ENCODE measurements at places on chromosomes 4 and X.

GRCh38 chr4:3709846-3710441 is 56.2 kb upstream of the ADRA2C start:
- no peak for DNase-seq

GRCh38 chr4:99710681-99711345 is 53.2 kb upstream of the C4orf54 start:
- no peak for DNase-seq

- no peak for DNase-seq
These were observed 520.5 kb downstream of the PPARGC1A start for GRCh38 chr4:23369331-23369730.

DNA sequence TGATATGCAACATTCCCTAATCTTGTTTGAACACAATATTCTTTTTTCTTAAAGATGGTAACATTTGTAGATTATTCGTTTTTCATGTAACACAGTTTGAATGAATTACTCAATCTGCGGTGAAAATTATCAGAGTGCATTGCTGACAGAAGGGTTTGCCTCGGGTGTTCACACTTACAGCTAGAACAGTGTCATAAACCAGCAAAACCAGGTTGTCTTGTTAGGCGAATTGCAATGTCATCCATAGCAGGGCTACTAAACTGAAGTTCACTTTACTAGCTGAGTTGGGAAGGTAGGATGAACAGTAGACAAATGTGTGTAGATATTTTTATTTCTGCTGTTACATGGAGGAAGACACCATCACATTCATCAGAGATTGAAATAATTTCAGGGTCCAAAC is 98.9 kb downstream of the SLC39A8 start:
- no peak for DNase-seq

DNA sequence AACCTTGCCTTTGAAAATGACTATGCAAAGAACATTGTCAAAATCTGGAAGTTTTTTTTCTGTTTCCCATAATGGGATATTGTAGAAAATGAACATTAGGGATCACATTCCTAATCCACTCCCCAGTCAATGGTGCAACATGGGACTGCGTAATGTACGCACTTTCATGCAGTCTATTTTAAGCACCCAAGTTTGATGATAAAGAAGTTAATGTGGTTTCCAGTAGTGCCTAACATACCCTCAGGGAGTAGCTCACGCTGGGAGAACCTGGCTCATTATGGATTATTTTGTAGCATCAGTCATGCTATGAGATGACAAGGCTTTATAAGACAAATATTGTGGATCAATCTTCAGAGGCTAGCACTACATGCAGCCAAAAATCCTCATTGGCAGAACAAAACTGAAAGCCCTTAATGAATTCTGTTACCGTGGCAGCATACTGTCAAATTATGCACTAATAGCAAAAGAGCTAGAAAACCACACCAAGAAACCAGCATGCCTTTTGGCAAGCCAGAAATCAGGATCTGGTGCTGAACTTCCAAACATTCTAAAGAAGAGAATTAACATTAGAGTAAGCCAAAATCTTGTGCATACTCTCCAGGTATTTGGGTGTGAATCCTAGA is 1392.8 kb upstream of the TENM3 start:
- no peak for DNase-seq

GRCh38 chr4:38320833-38321232 is 343.2 kb upstream of the KLF3 start:
- no peak for DNase-seq

DNA sequence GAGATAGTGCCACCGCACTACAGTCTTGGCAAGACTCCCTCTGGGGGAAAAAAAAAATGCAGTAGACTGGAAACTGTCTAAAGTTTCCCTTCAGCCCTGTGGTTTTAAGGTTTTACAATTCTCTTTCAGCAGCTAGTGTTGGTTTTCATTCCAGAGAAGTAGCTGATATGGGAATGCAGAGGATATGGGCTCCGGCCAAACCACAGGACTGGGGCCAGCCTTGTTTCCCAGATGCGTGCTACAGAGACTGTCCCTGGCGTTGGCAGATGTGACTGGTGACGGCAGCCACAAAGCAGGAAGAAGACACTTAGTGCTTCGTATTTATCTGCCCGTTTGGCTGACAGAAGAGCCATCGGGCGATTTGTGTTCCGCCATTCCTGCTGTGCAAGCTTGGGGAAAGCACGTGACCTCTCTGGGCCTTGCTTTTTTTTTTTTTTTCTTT is 43.2 kb downstream of the ZBTB49 start:
- DNase-seq, result no peak

- no peak for DNase-seq
These were observed 11.7 kb downstream of the PITX2 start for GRCh38 chr4:110610940-110611831.

- no peak for DNase-seq
These were observed 43.7 kb downstream of the NLGN4X start for GRCh38 chrX:6184900-6185515.

DNA sequence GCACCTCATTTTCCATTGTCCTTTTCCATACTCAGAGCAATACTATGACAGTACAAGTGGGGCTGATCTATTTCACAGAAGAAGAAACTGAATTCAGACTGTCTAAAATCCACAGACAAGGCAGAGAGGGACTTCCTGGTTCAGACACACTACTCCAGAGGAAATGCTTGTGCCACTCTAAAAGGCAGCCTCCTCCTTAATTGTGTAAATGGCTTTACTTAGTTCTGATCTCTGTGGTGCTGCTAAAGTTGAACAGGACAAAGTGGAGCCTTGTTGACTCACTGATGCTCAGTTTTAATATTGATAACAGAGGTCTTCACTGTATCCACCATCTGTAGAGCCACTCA is 122.4 kb downstream of the KIT start:
- no peak for DNase-seq

DNA sequence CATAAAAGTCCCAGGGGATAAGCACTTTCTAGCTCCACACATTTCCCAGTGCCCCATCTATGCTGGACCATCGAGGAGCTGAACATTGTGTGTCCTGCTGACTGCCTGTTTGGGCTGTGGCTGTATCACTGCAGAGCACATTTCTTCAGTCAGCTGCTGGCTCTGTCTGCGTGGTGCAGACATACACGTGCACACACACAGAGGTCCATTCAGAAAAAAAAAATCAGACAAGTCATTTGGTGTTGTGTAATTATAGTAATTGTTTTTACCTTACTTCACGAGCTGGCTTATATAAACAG is 1.1 kb upstream of the PDLIM3 start:
- DNase-seq, result peak; percentile 84

- no peak for DNase-seq
These were observed 32.4 kb downstream of the SAT1 start for GRCh38 chrX:23815376-23815775.

GRCh38 chrX:146602246-146602645 is 207.3 kb upstream of the CXorf51B start:
- DNase-seq, result no peak

DNA sequence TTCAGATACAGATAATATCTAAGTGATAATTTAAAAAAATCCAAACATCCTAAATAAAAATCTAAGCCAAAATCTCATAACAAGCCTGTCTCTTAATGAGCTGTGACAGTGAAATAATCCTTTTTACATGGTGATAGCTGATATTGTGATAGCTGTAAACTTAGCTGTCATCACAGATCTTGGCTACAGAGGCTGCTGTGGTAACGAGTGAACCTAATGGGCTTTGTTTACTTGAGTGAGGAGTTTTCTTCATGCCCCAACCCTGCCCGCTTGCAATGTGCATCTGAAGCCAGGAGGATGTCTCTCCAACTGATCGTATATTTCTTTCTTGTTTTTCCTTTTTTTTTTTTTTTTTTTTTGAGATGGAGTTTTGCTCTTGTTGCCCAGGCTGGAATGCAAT is 41.5 kb upstream of the YTHDC1 start:
- no peak for DNase-seq

- DNase-seq, result no peak
These were observed 66.1 kb upstream of the EFNB1 start for GRCh38 chrX:68762766-68763165.

GRCh38 chr4:98630737-98631454 is 27.5 kb downstream of the TSPAN5 start:
- no peak for DNase-seq

DNA sequence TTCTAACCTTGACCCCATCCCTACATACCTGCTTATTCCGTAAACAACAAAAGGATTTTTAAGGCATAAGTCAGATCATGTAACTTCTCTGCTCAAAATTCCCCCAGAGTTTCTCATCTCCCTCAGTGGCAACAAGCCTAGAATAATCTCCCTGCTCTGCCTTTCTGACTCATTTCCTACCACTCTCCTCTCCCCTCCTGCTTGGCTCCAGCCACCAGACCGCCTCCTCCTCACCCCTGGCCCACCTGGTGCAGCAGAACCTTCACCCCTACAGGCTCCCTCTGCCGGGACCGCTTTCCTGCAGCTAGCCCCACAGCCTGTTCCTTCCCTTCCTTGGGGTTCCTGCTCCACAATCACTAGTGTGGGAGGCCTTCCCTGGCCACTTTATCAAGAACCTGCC is 32.1 kb downstream of the TSPAN5 start:
- DNase-seq, result no peak

DNA sequence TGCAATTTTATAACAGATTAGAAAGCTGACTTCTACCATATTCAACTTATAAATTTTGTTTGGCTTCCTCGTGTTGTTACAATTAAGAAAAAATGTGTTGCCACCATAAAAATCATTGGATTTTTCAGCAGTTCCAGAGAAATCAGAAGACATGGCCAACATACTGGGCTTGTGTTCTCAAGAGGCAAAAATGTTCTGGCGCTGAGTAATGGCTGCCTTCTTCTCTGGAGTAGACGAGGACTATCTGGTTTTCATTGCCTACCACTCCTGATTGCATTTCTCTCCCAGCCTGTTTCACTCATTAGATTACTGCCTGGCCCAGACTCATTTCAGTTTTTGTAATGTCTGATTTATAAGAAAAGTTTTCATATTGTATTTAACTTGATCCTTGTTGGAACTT is 122.3 kb downstream of the ARHGAP10 start:
- no peak for DNase-seq

DNA sequence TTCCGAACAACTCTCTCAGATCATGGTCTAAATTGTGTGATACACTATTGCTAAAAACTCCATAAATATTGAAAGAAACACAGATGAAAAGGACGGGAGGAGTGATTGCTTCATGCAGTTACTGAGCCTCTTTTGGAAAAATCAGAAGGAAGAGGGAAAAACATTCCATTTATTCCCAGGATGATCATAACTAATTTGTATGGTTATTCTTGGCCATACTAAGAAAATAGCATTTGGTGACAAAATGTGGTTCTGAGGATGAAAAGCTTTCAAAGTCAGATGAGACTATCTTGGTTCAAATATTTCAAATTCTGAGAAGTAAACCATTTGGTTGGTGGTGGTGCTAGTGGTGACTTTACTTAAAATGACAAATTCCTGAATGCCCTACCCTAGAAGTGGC is 305.4 kb upstream of the LDB2 start:
- DNase-seq, result no peak

- DNase-seq, result no peak
These were observed 292.4 kb downstream of the PPP1R2C start for GRCh38 chrX:42485601-42486000.

GRCh38 chrX:102714994-102715393 is 2.7 kb downstream of the GPRASP2 start:
- DNase-seq, result no peak

DNA sequence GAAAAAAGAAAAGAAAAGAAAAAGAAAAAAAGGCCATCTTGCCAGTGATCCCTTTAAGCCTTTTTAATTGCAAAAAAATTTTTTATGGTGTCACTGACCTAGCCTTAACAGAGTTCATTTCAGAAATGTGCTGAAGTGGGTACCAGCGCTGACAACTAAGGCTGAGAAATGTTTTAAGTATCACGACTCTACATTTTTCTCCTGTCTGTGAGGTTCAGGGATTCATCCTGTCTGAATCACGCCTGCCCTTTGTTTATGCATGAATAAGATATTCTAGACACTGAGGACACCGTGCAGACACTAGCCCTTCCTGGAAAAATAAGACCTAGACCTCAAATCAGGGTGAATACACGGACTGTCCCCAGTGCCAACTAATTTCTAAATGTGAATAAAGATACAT is 154.4 kb upstream of the NOCT start:
- no peak for DNase-seq

- no peak for DNase-seq
These were observed 16.3 kb upstream of the PLCXD1 start for GRCh38 chrX:264634-265455.

GRCh38 chr4:4666187-4666586 is 124.3 kb upstream of the STX18 start:
- DNase-seq, result no peak

GRCh38 chr4:158020734-158021346 is 152.0 kb downstream of the GASK1B start:
- DNase-seq, result no peak

GRCh38 chr4:143713955-143714625 is 13.6 kb upstream of the FREM3 start:
- DNase-seq, result no peak

GRCh38 chr4:72791054-72791453 is 222.0 kb upstream of the ADAMTS3 start:
- no peak for DNase-seq

DNA sequence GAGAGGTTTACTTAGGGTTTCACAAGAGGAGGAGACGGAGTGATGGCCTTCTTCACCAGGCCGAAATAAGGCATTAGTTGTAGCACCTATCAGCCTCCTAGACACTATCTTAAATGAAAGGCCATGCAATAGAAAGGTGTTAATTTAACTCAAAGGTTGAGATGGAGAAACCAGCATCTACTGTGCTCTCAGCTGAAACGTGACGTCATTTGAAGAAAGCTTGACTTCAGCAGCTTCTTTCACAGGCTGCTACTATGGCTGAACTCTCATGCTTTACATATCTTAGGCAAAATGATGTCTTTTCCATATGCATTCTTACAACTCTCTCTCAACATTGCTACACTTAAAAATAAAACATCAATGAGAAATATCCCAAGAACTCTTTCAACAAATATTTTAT is 99.6 kb downstream of the GUCY2F start:
- no peak for DNase-seq

DNA sequence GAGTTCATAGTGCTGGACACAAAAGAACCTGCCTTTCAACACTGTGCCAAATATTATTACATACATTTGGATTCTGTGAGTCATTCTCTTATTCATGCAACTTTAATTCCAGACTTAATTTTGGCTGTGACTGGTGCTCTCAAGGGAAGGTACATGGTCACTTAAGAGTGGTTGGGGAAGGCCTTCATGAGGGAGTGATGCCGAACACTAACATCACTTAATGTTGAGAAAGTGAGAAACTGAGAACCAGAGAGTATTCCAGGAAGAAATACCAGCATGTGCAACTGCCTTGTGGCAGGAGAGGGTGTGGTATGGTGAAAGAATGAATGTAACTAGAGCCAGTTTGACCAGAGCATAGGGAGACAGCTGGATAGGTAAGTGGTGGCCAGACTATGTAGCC is 41.5 kb upstream of the FHDC1 start:
- DNase-seq, result no peak

GRCh38 chrX:133033010-133033409 is 63.9 kb downstream of the USP26 start:
- no peak for DNase-seq

- peak; percentile 81 for DNase-seq
These were observed 111.5 kb downstream of the AFAP1 start for GRCh38 chr4:7828011-7828720.

DNA sequence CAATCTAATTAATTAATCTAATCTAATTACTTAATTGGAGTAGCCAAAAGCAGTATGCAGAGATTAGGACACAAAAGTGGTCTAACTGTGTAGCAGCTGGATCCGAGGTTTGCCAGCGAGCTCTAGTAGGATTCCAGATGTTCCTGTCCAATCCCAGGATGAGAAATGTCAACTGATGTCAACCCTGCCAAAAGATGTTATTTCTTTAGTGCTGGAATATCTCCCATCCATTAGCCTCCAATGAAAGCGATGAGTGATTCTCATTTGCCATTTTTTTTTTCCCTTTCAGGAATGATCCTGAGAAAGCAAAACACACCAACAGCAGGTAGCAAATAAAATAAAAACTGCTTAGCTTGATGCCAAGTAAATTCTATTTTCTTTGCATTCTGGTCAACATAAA is 372.9 kb downstream of the STIM2 start:
- DNase-seq, result no peak
